Fibroblast of gingiva (primary cell): ENCODE measurements at places on chromosomes 2 and 18.

- peak; percentile 28 for DNase-seq
Observed at GRCh38 chr2:157438863-157439823, 4.7 kb downstream of the CYTIP start.

- peak; percentile 53 for DNase-seq
Observed at GRCh38 chr2:191501561-191502168, 176.3 kb upstream of the NABP1 start.

GRCh38 chr2:57809230-57809629 lies 237.4 kb upstream of the VRK2 start:
- no peak for DNase-seq

GRCh38 chr2:11305958-11306357 lies 38.5 kb downstream of the ROCK2 start:
- DNase-seq: peak; percentile 87

DNA sequence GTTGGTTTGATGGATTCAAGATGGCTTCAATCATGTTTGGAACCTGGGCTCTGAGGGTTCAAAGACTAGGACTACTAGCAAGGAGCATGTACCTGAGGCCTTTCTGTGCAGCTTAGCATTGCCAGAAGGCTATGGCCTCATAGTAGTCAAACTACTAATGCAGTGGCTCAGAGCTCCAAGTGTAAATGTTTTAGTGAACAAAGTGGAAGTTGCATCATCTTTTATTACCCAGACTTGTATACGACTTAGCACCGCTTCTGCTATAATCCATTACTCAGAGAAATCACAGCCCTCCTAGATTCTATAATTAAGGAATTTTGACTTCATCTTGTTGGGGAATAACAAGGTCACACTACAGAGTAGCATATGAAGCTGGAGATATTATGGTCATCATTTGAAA lies 210.5 kb downstream of the ERBB4 start:
- no peak for DNase-seq
